Endodermal cell (in vitro differentiated cells): ENCODE measurements at places on chromosomes 6 and 20. TPM values are rescaled to one million over a fixed set of nuclear protein-coding genes. Genes with fewer than 3 reads are reported as not detected.

GRCh38 chr6:132357120-132357519, 44.2 kb downstream of the MOXD1 start:
- no peak for DNase-seq

- DNase-seq = no peak
These were observed 47.1 kb upstream of the SMLR1 start for GRCh38 chr6:130780122-130780521.

The TBX18 gene
- total RNA-seq = 0.54 to 2.3 TPM (median 1.9 TPM) in 3 replicates

DNA sequence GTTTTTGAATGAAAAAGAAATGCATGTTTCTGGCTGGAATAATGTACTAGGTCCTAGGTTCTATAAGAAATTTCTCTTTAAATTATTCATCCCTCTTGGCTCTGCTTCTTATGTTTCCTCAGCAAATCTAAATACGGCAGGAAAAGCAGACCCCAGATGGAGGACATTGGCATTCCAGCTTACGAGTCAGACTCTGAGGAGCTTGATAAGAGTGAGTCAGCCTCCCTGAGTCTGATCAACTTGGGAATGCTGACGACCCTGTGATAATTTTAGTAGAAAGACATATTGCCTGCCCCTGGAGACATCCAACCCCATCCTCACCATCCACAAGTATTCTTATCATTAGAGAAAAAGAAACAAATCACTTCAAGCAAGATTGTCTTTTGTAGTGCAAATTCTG, 509.7 kb upstream of the MARCKS start:
- no peak for DNase-seq

DNA sequence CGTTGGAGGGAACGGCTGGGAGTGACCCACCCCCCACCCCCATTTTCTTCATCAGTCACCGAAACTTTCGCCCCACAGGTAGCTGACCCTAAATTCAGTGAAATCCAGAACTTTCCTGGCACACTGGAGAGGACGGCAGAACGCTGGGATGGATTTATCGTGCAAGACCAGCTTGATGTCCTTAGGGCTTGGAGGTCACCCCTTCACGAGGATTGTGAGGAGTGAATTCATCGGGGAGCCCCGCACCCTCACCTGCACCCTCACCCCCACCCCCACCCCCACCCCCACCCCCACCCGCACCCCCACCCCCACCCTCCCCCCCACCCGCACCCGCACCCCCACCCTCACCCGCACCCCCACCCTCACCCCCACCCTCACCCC, 13.3 kb upstream of the TCFL5 start:
- no peak for DNase-seq

DNA sequence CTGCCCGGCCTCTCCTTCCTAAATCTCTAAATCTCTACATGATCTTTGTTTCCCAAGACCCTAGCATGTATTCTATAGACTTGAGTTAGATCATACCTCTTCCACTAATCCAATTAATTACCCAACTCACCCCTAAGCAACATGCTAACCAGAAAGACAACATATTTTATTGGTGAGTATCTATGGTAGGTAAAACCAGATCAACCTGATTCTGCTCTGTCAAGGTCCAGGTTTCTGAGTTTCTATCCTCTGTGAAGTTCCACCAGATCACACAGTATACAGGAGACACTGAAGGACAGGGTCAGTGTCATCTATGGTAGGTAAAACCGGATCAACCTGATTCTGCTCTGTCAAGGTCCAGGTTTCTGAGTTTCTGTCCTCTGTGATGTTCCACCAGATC, 363.2 kb upstream of the MARCKS start:
- DNase-seq = no peak

DNA sequence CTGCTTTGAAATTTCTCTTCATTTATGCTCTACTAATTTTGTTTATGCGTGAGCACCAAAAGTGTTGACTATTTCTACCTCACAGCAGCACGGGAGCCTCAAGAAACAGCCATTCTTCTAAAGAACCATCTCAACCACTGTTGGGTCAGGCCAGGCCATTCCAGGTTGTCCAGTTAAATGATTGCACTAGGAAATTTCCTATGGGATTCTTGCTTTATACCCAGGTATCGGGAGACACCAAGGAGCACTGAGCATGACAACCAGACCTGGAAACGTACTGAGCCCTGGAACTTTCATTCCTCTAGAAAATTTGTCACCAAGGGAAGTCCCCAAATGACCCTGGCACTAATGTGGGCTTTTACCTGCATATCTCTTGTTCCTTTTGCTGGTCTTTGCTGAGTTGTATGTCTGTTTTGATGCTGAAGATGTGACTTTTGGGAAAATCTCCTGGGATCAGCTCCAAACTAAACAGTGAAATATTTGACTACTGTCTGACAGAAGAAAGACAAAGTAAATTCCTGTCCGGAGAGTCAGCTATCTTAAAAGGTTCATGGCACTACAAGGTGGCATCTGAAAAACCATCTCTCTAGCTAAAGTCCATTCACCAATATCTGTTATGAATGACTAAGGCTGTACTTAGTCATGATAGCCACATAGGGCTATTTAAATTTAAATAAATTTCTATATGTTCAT, 70.5 kb downstream of the SNAP25 start:
- DNase-seq = no peak

- DNase-seq = no peak
These were observed 14.8 kb upstream of the NAA20 start for GRCh38 chr20:20002101-20002998.

GRCh38 chr6:139271056-139271455, 20.7 kb downstream of the TXLNB start:
- no peak for DNase-seq

DNA sequence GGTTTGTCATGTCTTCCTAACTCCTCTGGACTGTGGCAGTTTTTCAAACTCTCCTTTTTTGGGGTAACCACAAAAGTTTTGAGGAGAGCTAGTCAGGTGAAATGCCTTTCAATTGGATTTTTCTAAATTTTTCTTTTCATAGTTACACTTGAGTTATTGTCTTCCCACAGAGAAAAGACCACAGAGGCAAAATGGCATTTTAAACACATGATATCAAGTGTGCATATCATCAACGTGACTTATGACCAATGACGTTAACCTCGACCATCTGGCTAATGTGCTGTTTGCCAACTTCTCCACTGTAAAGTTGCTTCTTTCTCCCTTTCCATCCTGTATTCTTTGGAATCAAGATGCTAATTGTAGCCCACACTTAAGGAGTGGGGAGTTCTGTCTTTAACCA, 41.3 kb upstream of the SNAP25 start:
- no peak for DNase-seq

The VNN1 gene
- not detected in 3 replicates for total RNA-seq

- no peak for DNase-seq
These were observed 1.5 kb upstream of the ADNP start for GRCh38 chr20:50932691-50933280.

GRCh38 chr6:114608091-114608490, 265.3 kb upstream of the HS3ST5 start:
- DNase-seq = no peak

DNA sequence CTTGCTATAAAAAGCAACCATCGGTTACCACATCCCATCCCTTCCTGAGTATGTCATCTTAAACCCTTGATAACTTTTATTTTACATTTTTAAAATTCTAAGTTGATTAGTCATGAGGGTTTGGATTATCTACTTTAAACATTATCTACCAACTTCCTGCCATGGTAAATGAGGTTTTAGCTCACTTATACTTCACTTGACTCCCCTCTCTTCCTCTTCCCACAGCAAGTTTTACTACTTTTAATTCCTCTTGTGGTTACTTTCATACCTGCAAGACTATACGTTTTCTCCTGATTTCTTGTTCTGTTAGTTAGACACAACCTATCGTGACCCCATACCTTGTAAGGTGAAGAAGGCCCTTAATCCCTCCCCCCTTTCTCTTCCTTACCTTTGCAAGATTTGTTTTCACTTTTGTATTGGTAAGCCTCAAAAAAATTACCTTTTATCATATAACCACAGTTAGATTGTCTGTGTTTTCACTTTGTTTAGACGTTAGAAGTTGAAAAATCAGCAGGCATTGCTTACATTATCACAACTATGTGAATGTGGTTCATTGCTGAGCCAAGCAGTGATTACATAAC, 60.1 kb upstream of the OGFRL1 start:
- no peak for DNase-seq

DNA sequence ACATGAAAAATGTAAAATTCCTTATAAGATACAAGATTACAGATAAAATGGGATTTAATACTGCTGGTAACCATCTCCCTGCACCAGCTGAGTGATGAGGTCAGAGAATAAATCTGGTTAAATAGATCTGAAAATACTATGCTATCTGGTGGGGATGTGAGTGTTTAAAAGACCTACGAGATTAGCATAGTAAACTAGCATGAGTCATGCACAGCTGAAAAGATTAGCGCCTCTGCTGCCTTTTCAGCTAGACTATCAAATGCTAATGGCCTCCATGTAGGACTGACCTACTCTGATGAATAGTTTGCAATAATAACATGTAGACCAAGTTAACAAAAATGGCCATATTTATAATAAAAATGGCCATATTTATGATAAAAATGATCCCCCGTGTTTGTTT, 553.3 kb downstream of the C6orf118 start:
- no peak for DNase-seq

GRCh38 chr20:13533946-13534345, 104.8 kb downstream of the TASP1 start:
- DNase-seq = no peak

GRCh38 chr6:125995972-125996580, 9.7 kb downstream of the TRMT11 start:
- DNase-seq = peak; percentile 86

- DNase-seq = no peak
These were observed 435 bp upstream of the ZNF322 start for GRCh38 chr6:26660000-26660361.

GRCh38 chr20:3378138-3378537, 29.3 kb downstream of the DNAAF9 start:
- no peak for DNase-seq

DNA sequence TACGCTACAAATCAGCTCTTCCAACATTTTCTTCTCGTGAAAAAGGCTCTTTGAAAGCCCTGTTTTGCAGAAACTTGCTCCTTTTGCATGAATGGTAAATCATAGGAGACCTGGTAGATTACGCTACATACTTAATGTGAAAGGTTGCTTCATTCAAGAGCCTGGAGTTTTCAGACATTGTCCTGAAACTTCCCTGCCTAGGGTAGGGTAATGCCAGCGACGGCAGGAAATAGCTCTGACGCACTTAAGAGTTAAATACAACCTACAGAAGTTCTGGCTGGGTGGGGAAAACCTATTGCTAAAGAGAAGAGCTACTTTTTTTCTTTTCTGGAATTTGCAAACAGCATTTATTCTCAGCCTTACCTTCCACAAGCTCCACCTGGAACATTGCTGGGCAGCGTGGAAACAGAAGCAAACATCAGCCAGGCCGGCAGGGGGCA, 144.5 kb downstream of the LPA start:
- DNase-seq = no peak

DNA sequence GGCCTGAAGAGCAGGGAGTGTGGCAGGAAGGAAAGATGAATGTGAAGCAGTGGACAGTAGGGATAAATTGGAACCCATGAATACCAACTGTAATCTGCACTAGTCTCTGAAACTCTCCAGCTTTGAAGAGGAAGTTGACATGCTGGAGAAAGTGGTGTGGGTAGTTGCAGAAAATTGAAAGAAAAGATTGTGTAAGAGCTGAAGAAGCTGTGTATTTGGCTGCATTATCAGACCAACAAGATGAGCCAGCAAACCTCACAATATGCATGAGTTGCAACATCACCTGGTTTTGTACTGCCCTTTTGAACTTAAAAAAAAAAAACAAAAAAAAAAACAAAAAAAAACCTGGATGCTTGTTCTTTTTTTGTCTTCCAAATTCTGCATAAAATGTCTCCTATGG, 921.9 kb upstream of the EYS start:
- no peak for DNase-seq

DNA sequence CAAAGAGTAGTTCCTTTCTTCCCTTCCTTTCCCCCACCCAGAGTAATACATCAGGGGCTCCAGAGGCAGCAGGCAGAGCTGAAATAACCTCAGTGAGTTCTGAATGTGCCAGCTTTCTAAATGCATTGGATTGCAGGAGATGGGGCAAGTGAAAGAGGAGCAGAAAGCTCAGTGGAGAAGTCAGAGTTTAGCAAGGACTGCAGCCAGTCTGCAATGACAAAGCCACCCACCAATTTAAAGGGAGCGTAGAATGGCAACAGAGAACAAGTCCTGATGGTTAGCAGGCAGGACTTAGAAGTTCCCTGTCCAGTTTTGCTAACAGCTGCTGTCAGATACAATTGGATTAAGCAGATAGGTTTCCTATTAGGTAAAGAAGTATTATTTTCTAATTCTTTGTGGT, 203.4 kb upstream of the RIN2 start:
- no peak for DNase-seq

DNA sequence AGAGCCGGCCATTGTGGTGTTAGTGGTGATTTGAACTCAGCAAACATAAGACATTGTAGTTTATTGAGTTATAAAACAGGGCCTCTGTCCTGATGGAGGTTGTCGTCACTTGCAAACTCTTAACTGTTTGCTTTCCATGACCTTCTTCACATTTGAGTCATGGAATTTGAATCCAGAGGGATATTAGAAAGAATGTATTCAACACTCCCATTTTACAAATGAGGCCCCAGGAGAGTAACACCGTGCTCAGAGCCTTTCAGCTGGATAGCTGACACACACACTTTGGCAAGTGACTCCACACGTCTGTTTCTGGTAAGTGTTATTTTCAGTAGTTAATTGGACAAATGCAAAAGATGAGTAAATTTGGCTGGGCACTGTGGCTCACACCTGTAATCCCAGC, 72.4 kb upstream of the XRN2 start:
- no peak for DNase-seq

- DNase-seq = no peak
These were observed 66.7 kb upstream of the E2F3 start for GRCh38 chr6:20334962-20335361.

- DNase-seq = no peak
These were observed 102.2 kb downstream of the BACH2 start for GRCh38 chr6:90194371-90194841.

GRCh38 chr6:136338486-136338885, 48.8 kb upstream of the BCLAF1 start:
- DNase-seq = no peak

- DNase-seq = no peak
These were observed 6.9 kb downstream of the MANBAL start for GRCh38 chr20:37296371-37296770.

The OR2J3 gene
- total RNA-seq = not detected in 2 replicates

The KIF16B gene
- 15.7 and 18.8 TPM in 2 replicates for total RNA-seq

The BHLHE23 gene
- not detected in 2 replicates for total RNA-seq

The APOM gene
- total RNA-seq = 2.0 to 3.2 TPM (median 2.0 TPM) in 3 replicates

DNA sequence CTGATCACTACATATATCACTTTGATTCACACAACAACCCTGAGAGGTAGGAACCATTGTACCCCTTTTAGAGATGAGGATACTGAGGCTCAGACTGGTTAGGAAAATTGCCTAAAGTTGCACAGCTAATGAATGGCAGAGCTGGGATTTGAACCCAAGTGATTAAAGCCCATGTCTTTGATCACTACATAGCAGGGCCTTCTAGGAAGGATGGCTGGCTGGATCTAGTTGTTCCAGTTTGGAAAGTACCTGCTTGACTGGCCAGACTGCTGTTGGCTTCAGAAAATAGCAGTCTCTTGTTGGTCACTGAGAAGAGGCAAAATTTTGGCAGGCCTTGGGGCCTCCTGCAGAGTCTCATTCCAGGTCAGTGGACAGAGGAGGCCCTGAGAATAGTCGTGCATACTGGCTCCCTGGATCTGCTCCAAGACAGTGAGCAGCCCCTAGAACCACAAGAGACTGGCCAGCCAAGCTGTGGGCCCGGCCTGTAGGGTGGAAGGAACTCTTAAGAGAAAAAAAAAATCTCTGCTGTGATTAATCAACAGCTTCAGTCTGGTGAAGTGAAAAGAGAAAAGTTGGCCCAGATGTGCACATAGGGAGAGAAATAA, 17.5 kb downstream of the PPARD start:
- DNase-seq = no peak

The TCF21 gene
- 0.13 TPM in 1 of 3 replicates, not detected in the others for total RNA-seq

The LSM14B gene
- 82.9 and 89.1 TPM in 2 replicates for total RNA-seq

GRCh38 chr6:151241853-151242252, 2.1 kb downstream of the AKAP12 start:
- no peak for DNase-seq
